GM23338 (cell line): ENCODE measurements at places on chromosomes 7 and 10. TPM values are rescaled to one million over a fixed set of nuclear protein-coding genes. Genes with fewer than 3 reads are reported as not detected.

Gene WNT8B
- total RNA-seq, result 1.3 and 1.9 TPM in 2 replicates

Gene CRPPA
- total RNA-seq, result 0.45 and 1.0 TPM in 2 replicates

Gene CPEB3
- 1.6 and 1.9 TPM in 2 replicates for total RNA-seq

Gene PDE6C
- not detected in 2 replicates for total RNA-seq

GRCh38 chr10:60921633-60922032 lies 22.4 kb downstream of the RHOBTB1 start:
- H3K27ac ChIP-seq, result no peak overlapping the region
- no peak overlapping the region for H3K4me3 ChIP-seq
- no peaks in the 10 kb centered on the region for H3K36me3 ChIP-seq
- DNase-seq, result no peak
- H3K4me1 ChIP-seq, result no peaks in the 10 kb centered on the region
- H3K27me3 ChIP-seq, result no peaks in the 10 kb centered on the region

DNA sequence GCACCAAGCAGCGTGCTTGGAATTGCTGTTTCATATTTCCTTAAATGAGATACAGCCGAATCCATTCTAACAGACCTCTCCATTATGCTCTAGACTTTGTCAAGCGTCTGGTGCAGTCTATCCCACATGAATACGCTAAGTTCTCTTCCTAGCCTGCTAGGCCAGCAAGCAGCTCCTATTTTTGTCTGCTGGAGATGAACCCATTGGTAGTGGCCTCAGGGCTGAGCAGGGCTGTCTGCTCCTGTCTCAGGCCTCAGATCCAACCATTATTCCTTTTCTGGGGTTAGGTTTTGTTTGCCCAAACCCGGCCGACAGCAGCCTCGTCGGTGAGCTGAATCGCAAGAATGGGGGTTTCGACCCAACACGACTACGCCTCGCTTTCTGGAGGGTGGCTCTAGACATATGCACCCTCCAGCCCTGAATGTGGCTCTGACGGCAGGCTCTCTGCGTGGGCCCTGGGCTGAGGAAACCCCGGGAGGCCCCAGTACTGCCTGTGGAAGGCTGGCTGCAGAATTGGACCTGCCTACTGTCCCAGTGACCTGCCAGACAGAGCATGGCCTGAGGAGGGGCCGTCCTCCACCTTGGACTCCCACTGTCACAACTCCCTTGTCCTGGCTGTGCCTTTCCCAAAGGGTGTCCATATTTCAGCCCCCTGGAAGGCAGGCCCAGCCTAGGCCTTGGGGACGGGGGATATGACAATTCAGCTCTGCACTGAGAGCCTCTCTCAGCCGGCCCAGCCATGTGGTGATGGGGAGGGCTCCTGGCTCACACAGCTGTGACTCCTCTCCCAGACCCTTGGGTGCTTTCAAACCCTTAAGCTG lies 267.9 kb upstream of the TCERG1L start:
- DNase-seq, result no peak
- H3K27ac ChIP-seq, result no peak overlapping the region
- no peaks in the 10 kb centered on the region for H3K4me1 ChIP-seq

- H3K27ac ChIP-seq, result no peak overlapping the region
- no peaks in the 10 kb centered on the region for H3K36me3 ChIP-seq
- DNase-seq, result no peak
- no peak overlapping the region for H3K4me3 ChIP-seq
- H3K4me1 ChIP-seq, result no peaks in the 10 kb centered on the region
- H3K27me3 ChIP-seq, result no peaks in the 10 kb centered on the region
Observed at GRCh38 chr7:37149051-37149772, 299.5 kb downstream of the ELMO1 start.

DNA sequence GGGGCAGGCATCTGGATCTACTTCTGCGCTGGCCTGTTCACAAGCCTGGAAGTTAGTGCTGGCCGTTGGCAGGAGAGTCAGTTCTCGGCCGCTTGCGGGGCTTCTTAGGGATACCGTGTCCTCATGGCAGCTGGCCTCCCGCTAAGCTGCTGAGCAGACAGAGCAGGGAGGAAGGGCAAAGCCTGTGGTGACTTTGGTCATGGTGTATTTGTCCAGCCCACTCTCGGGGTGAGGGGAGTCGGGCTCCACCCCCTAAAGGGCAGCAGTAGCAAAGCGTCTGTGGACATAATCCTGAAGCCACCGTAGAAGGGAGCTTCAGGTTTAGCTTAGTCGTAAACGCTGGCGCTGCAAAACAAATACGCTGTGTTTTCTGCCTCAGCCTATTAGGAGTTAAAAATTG lies 12.2 kb downstream of the UBE3C start:
- no peak overlapping the region for H3K27ac ChIP-seq
- peak; percentile 56 for DNase-seq
- no peaks in the 10 kb centered on the region for H3K36me3 ChIP-seq

GRCh38 chr7:44539669-44540506 lies 1.2 kb downstream of the NPC1L1 start:
- no peaks in the 10 kb centered on the region for H3K27me3 ChIP-seq
- H3K36me3 ChIP-seq, result no peaks in the 10 kb centered on the region
- H3K27ac ChIP-seq, result no peak overlapping the region
- no peak overlapping the region for H3K4me3 ChIP-seq

GRCh38 chr10:60678978-60679377 lies 99.3 kb upstream of the CDK1 start:
- H3K4me1 ChIP-seq, result 0 out of 2 replicates have a peak, but pooled peaks cover 4% of the 10 kb centered on the region
- no peak overlapping the region for H3K27ac ChIP-seq
- DNase-seq, result no peak
- no peaks in the 10 kb centered on the region for H3K36me3 ChIP-seq

DNA sequence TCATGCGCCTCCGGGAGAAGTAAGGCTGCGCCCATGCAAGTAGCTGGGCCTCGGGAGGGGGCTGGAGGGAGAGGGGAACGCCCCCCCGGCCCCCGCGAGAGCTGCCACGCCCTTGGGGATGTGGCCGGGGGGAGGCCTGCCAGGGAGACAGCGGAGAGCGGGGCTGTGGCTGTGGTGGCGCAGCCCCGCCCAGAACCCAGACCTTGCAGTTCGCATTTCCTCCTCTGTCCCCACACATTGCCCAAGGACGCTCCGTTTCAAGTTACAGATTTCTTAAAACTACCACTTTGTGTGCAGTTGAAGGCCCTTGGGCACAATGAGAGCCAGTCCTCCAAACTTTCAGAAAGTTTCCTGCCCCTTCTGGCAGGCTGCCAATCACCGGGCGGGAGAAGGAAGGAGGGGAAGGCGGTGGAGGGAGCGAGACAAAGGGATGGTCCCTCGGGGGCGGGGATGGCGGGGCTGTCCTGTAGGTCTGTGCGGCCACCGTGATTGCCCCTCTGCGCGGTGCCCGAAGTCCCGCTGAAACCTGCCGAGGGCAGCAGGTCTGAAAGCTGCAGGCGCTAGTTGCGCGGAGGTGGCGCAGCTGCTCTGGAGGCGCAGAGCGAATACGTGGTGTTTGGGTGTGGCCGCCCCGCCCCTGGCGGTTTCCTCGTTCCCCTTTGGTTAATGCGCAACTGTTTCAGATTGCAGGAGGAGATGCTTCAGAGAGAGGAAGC lies 2.1 kb downstream of the VIM start:
- H3K27ac ChIP-seq, result 0 out of 2 replicates have a peak overlapping the region, but pooled peaks have one; percentile 62
- DNase-seq, result peak; percentile 93
- peaks cover 11% of the 10 kb centered on the region; the same call in 1 of the 2 replicates for H3K36me3 ChIP-seq
- H3K4me1 ChIP-seq, result peaks cover 20% of the 10 kb centered on the region

- no peaks in the 10 kb centered on the region for H3K36me3 ChIP-seq
- no peak overlapping the region for H3K4me3 ChIP-seq
- no peaks in the 10 kb centered on the region for H3K4me1 ChIP-seq
- H3K27ac ChIP-seq, result no peak overlapping the region
- peak; percentile 20 for DNase-seq
Observed at GRCh38 chr7:156842740-156843140, 50.2 kb downstream of the LMBR1 start.
